T-cell (primary cell): ENCODE measurements at places on chromosomes 4 and X.

- DNase-seq, result no peak
Observed at GRCh38 chrX:2484721-2485648, 15.8 kb downstream of the DHRSX start.

DNA sequence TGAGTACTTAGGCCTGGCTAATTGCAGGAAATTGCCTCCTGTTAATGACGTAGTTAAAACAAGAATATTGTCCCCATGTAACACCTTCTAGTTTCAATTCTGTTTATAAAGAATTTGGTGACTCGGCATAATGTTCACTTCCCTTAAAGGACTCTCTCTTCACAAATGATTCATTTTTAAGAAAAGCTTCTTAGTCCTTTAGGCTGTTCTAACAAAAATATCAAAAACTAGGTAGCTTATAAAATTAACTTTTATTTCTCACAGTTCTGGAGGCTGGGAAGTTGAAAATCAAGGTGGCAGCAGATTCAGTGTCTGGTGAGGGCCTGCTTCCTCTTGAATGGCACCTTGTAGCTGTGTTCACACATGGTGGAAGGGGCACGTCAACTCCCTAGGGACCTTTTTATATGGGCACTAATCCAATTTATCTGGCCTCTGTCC lies 23.8 kb downstream of the COL25A1 start:
- no peak for DNase-seq

DNA sequence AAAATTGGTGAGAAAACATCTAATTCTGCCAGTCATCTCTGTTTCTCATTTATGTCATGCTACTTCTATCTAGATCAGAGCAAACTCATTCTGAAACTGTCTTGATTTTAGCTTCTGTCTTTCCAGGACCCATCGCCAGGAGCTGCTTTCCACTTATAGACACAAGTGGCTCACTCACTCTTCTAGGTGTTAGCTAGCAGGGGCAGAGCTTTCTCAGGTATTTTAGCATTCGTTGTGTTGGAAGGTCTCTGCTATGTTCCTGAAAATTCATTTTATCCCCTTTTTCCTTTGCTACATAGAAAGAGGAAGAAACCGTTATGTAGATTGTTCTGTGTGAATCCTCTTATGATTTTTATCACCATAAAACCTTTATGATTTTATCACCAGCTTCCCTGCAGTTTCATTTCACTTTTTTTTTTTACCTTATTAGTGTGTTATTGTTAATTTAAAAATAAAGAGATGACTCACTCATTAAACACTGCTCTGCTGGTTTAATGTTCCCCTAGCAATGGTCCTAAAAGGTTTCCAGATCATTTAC lies 246.6 kb upstream of the AADAT start:
- no peak for DNase-seq

DNA sequence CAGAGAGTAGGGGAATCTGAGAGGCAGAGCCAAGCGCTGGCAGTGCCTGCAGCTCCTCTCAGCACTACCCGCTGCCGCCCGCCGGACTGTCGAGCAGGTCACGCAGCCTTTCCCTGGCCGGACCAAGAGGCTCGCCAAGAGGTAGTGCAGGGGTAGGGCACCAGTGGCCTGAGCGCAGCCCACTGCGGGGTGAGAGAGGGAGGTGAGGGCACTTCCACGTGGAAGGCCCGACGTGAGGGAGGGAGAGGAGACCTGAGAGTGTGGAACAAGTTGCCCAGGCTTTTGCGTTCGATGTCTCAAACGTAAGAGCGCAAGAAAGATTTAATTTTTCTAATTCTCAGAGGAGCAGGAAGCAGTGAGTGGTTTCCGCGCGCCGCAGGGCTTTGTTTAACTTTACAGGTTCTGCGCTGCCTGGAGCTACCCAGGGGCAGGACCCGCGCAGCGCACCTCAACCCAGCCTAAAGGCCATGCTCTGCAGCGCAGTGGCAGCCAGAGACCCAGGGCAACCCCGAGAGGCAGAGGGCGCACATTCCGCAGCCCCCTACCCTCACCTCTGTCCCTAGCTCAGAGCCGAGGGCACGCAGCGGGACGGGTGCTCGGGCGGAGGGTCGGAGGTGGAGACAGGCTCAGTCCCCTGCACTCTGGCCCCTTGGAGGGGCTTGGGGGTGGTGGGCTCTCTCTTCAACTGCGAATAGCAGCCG lies 14.9 kb downstream of the ARHGAP36 start:
- DNase-seq, result no peak

DNA sequence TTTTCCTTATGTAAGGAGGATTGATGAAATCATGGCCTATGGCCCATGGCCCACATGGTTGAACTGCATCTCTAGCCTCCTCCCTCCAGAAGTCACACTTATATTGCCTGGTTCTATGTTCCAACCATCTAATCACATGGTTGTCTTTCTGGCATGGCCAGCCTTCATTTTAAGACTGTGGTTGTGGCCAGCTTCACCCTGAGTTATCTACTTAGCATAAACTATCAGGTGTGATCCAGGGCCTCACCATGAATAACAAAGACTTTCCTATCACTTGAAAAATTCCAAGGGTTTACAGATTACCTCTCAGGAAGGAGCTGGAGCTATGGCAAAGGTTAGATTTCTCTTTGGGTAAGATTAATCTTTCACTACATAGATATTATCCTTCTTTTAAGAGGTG lies 222.8 kb downstream of the SNCA start:
- no peak for DNase-seq

- DNase-seq, result no peak
Observed at GRCh38 chr4:112939901-112940300, 109.6 kb upstream of the ANK2 start.

- DNase-seq, result no peak
Observed at GRCh38 chr4:183388777-183389176, 55.7 kb upstream of the CDKN2AIP start.

- no peak for DNase-seq
Observed at GRCh38 chr4:73918058-73918457, 48.9 kb downstream of the CXCL1 start.

GRCh38 chrX:44913656-44914531 lies 40.9 kb downstream of the KDM6A start:
- DNase-seq, result no peak

DNA sequence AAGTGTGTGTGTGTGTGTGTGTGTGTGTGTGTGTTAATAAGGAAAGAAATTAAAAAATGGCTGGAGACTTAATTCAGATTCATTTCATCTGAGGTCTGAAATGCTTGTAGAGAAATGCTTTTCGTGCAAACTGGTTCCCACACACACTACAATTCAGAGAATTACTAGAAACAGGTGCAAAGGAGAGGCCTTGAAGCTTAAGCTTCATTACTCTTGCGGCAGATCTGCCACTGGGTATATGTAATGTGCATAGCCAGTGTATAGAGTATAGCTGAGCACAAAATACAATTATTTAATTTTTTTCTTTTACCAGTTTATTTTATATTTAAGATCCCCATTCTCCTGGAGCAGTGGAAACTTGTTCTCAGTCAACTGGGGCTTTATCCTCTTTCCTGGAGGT lies 31.8 kb upstream of the MAGEB10 start:
- DNase-seq, result no peak

GRCh38 chr4:120857312-120857711 lies 65.2 kb downstream of the PRDM5 start:
- DNase-seq, result no peak

DNA sequence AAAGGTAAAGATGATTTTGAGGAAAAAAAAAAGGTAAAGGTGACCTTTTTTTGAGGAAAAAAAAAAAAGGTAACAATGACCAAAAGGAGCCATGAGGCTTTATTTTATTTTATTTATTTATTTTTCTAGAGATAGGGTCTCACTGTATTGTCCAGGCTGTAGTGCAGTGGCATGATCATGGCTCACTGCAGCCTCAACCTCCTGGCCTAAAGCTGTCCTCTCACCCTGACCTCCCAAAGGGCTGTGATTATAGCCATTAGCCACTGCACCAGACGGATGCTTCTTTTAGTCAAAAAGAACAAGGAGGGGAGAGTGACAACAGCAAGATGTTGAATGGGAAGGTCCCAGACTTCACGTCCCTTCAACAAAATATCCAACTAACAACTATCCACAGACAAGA lies 30.4 kb downstream of the LRIT3 start:
- DNase-seq, result no peak

- no peak for DNase-seq
Observed at GRCh38 chr4:143514901-143515300, 1.4 kb downstream of the SMARCA5 start.

DNA sequence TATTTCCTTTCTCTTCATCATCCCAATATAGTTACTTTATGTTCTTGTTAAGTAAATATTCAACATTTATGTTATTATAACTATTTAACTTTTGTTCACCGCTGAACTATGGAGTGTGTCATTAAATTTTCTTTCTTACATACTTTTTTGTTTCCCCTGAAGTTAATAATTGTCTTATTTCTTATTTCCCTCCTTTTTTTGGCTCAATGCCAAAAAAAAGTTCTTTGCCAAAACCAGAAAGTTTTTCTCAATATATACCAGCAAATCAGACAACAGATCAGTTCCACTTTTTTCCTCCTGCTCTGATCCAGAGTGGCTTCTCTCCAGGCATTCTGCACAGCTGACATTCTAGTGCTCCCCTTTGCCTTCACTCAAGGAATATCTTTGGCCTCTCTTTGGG lies 187.0 kb upstream of the PPARGC1A start:
- DNase-seq, result no peak

DNA sequence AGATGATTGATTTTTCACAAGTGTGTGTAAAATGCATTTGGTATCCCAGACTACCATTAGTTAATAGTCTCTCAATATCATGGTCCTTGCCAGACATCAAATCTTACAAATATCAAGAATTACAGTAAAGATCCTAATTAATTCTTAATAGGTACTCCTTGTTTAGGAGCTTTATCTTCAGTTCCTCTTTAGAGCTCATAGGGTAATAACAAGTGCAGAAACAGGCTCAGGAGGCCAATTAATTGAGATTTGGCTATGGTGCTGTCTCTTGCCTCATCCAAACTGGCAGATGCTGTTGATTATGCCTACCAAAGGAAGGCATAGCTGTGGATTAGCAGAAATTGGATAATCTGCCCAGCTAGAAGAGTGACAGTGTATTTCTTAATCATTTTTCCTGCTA lies 6.9 kb downstream of the MTMR1 start:
- no peak for DNase-seq

- DNase-seq, result no peak
Observed at GRCh38 chr4:166658585-166658984, 575.7 kb downstream of the SPOCK3 start.

DNA sequence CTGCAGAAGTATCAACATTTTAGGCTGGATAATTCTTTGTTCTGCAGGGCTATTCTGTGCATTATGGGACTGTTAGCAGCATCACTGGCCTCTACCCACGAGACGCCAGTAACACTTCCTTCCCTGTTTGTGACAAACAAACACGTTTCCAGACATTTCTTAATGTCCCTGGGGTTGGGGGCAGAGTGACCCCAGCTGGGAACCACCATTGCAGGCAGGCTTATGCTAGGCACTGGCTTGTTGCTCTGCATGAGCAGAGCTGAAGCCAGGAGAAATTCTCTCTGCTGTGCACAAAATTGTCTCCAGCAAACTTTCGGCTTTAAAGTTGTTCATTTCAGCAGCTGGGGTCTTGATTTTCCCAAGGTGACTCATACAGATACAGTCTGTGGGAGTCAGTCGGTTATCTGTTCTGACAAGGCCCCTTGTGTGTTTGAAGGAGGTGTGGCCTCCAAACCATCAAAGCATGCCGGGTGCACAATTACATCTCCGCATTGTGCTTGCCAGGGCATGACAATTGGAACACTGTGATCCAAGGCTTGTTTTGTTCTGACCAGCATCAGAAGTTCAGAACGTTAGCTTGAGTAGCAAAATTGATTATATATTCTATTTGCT lies 156.4 kb upstream of the BOD1L1 start:
- DNase-seq, result no peak

DNA sequence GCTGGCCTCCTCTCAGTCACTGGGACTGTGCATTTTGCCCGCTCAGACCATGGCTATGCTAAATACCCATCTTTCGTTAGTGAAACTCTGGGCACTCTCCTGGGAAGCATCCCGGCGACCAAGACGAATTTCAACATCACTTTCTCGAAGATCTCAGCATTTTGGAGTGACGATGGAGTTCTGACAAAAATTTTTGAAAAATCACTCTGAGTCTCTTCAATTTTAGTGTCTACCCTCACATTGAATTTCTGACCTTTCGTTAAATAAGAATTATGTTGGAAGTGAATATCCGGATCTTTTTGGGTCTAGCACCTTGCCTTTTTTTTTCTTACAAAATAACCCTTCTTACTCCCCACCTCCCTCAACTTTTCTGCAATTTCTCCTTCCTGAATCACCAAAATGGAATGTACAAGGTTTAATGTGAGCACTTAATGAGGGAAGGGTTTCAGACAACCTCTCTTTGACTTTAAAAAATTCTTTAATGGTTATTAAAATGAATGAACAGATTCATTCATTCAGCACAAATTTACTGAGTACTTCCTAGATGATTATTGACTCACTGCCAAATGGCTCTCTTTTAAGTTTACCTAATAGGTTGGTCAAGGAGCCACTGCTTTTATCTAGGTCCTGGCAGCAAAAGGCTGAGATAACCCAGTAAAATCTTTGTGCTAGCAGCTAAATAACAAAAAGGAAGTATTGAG lies 746 bp upstream of the AADAT start:
- no peak for DNase-seq

DNA sequence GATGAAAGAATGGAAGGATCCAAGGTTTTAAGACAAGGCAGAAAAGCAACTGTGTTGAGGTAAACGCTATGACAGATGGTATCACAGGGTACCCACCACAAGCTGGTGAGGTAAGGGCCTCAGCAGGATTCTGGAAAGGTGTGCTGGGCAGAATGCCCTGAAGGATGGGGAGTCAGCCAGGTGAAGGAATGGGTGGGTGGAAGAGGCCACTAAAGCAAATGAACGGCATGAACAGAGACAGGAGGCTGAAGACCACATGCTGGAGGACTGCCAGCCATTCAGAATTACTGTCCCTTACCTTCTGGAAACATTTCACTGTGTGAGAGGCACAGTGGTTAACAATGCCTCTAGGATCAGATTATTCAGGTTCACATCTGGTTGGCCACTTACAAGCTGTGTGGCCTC lies 23.6 kb downstream of the GPRIN3 start:
- DNase-seq, result no peak

DNA sequence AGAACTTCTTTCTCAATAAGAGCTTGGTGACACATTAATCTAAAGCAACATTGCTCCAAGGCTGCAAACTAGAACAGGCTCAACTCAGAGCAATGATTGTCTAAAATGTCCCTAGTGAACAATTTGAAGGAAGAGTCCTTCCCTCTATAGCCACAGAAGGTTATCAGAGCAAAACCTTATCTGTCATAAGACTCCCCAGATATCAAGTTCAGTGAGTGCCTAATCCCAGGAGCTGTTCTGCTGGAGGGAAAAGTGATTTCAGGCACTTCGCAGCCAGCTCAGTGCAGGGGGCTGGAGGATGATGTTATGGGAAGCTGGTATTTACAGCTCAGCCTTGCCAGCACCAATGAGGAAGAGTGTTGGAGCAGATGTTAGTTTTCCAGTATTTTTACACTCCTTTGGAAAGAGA lies 497.5 kb downstream of the INPP4B start:
- DNase-seq, result no peak
